Sciatic nerve (tissue), 2 donors: ENCODE measurements at places on chromosomes 3 and 15. TPM values are rescaled to one million over a fixed set of nuclear protein-coding genes. Genes with fewer than 3 reads are reported as not detected.

The SERINC4 gene
- total RNA-seq, result 0.31 TPM

The CPLX3 gene
- total RNA-seq, result not detected

The SNX33 gene
- total RNA-seq, result 33.2 TPM

The LSMEM2 gene
- total RNA-seq, result 2.0 TPM

GRCh38 chr3:36652104-36652503 is 112.2 kb downstream of the DCLK3 start:
- DNase-seq, result no peak

- no peak for DNase-seq
Measured at GRCh38 chr3:111579495-111579894, 15.7 kb downstream of the ZBED2 start.

DNA sequence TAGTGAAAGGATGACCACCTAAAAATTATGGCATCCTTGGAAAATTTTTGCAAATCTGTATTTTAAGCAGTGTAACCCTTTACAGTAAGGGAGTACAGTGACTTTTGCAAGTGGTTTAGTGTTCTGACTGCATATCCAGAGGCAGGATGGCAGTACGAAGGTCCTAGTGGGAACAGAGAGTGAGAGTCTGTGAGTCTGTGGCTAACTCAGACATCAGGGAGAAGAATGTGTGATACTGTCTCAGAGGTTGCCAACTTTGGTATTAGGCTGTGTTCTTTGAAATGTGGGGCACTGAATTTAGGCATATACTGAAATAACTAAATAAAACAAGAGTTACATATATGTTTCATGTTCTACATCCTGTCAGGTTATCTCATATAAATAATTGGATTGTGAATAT is 25.7 kb downstream of the PRKCI start:
- no peak for DNase-seq

DNA sequence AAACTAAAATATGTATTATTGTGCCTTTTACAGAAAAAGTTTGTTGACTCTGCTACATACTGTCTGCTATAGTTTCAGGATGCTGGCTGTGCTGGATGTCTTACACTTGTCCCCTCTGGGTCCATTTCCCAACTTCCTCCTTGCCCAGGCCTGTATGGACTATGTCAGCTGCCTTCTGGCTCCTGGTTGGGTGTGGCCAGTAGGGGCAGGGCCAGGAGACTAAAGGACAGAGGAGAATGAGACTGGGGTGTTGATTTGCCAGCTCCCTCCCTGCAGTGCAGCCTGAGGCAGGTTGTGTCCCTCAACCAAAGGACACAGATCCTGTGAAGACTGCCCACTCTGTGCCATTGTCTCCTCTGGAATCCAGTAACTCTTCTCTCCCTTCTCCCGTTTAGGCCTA is 90.6 kb upstream of the UBE2E2 start:
- no peak for DNase-seq

GRCh38 chr3:17065881-17066280 is 181.1 kb downstream of the PLCL2 start:
- no peak for DNase-seq

DNA sequence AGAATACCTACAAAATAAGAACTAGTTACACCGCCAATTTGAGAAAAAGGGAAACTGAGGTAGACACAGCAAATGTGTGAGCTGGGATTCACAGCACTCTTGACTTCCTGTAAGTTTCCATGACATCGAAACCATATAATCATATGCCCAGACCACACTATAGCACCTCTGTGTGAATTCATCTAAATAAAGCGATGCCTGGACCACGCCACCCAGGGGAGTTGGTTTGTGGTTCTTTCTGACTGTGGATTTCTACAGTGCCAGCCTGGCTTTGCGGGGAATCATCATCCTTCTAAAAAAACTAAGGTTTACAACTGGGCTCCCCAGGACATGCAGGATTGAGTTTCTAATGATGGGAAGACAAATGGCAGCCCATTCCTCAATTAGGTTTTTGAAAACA is 23.5 kb upstream of the CA12 start:
- no peak for DNase-seq

DNA sequence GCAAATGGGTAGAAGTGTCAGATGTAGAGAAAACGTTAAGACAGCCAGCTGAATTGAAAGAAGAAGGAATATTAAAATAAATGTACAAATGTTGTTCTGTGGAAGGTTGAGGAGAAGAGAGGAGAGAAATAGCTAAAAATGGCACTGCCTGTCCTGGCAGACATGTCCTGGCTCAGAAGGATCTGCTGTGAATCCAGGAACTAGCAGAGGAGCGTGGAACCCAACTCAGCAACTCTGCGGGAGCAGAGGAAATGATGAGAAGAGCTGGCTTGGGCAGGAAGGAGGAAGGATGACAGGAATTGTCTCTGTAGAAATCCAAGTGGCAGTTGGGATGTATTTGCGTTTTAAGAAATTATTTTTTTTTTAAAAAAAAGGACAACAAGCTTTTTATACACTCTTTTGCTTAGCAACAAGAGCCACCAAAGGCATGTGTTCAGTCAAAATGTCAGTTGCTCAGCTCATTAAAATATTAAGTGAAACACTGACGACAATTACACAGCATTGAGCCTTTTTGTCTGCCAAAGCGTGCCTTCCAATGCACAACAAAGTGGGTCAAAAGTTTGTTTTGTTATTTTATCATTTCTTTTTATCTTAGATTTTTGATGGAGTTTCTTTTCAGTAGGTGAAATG is 16.1 kb downstream of the NANOGP8 start:
- no peak for DNase-seq

DNA sequence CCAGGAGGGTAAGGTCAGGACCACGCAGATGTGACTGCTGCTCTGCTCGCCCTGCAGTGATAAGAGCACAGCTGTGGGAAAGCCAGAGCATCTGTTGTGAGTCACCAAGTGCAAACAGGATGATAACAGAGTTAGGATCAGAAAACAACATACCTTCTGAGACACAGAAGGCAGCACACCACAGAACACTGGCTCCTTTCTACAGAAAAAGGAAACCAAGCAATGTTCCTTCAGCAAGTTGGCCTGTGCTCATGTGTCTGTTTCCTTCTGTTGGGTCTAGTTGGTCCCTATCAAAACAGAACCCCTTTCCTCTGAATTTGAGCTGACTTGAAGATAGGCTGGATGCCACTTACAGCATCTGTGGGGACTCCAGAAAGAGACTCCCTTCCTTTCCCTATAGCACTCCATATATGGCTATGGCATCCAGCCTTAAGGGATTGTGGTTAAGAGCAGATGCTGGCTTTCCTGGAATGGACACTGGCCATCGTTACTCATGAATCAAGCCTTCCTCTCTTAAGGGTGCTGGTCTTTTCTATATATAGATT is 440.7 kb upstream of the THBS1 start:
- no peak for DNase-seq

- no peak for DNase-seq
Measured at GRCh38 chr15:57322602-57323250, 53.6 kb upstream of the CGNL1 start.
